Activated CD8-positive, alpha-beta memory T cell treated with anti-CD3 and anti-CD28 coated beads for 4 hours (primary cell): ENCODE measurements at places on chromosomes 1 and 21.

DNA sequence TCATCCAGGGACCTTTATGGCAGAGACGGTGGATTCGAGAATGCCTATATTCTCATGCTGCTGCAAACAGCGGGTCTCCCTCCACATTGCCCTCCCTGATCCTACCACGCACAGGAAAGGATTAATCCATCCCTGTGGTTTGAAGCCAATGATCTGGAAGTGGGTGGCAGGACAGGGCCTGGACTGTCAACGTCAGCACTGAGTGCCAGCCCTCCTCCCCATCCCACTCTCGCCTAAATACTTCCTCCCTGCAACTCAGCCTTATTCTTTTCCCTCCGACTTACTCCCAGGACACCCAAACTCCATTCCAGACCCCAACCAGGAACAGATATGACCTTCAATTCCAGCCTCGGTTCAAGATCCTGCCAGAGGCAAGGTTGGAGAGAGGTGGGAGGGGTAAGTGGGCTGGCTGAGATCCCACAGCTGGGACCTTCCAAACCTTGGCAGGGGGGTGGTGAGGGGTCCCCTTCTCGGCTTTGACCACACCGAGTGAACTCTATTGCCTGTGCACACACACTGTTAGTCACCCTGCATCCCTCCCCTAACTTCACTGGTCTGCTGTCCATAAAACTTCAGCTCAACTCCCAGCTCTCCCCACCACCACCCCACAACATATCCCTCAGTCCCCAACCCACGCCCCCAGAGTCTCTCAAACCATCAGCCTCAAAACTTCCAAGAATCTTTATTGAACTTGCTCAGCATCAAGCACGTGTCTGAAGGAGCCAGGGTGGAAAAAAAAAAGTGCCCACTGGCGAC is 2.4 kb upstream of the S100A5 start:
- DNase-seq = no peak

DNA sequence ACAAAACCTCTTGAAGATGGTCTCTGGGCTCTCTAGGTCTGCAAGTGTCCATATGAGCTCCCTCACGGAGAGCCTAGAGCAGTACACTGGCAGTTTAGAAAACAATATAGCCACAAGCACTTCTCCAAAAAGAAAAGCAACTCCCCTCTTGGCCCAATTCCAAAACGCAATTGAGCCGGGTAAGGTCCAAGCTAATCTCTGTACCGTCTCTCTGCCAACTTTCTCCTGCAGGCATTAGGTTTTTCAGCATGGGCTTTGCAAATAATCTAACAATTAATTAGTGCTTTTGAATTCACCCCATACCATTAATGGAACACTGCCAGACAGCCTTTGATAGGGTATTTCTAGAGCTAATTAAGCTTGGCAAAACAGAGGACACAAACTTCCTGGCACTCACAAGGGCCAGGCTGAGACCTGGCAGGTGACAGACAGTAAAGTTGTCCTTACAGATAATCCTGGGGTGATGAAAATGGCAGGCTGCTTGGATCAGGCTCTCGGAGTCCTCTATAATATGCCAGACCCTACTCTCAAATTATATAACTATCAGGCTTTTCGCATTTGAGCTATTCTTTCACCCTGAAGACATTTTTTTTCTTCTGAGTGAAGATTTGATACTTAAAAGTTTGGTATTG is 39.8 kb downstream of the TGFBR3 start:
- DNase-seq = no peak

- no peak for DNase-seq
These were observed 11.6 kb downstream of the STYXL2 start for GRCh38 chr1:167105271-167106118.

DNA sequence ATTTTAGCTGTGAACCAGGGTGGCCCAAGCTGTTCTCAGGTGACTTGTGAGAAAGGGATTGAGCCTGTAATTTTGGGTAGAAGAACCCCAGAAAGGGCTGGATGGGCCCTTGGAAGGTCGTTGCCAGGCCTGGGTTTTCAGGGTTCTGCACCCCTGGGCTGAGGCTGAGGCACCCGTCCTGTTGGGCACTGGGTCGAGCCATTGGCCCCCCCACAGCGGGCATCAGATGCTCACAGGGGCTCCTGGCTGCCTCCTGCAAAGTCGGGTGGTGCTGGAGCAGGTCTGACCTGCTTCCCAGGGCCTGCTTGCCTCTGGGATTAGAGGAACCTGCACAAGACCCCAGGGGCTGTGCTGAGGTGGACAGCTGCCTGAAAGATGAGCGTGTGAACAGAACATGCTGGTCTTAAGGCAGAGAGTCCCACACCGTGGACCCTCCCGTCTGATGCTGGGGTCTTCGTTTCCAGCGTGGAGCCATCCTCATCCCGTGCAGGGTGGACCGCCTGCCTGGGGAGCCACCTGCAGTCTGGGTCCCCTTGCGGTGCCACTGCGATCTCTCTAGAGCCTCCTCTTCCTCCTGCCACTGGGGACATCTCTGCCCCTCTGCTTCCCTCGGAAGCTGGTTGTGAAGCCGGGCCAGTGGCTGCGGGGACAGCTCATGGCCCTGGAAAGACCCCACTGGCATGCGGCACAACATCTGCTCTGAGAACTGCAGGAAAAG is 1.7 kb upstream of the TRPM2 start:
- no peak for DNase-seq

GRCh38 chr21:26840912-26841311 is 4.3 kb downstream of the ADAMTS1 start:
- no peak for DNase-seq

GRCh38 chr1:189701606-189702005 is 776.1 kb downstream of the BRINP3 start:
- no peak for DNase-seq

- no peak for DNase-seq
These were observed 10.2 kb downstream of the KMO start for GRCh38 chr1:241542199-241542907.

DNA sequence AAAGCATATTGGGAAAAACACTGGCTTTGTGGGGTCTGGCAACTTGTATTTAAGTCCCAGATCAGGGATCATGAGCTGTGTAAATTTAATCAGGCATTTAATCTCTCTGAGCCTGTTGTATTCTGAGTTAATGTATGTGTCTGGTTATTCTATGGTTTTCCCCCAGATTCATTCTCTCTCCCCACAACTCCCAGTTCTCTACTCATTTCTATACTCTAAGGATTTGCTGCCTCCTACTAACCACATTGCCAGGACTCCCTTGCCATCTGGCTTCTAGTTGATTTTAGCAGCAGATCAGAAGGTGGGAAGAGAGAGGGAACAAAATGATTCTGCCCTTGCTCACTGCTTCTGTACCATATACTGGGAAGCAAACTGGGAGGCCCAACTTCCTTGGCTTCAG is 31.4 kb upstream of the S1PR1 start:
- DNase-seq = no peak

DNA sequence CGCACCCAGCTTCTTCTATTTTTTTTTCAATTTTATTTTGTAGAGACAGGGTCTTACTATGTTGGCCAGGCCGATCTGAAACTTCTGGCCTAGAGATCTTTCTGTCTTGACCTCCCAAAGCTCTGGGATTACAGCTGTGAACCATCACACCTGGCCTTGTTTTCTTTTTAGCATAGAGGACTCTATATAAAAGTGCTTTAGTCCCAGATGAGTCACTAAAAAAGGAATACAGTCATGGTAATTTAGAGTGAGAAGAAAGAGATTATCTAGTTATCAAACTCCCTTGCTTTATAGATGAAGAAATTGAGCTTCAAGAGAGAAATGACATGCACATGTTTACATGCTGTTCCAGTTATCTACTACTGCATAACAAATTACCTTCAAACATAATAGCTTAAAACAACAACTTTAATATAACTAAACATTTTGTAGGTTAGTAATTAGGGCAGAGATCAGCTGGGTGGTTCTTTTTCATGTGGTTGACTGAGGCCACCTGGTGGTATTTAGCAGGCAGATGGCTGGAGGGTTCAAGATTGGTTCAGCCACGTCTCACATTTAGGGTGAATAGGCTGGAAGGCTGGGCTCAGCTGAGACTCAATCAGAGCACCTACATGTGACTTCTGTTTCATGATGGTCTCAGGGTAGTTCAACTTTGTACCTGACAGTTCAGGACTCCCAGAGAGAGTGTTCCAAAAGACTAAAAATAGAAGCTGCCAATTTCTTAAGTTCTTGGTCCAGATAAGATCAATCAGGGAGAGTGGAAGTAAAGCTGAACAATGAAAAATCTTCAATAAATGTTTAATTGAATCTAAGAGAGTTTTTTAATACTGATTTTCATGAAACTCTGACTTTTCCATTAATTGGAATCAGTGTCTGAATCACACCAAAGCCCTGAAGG is 16.9 kb upstream of the MTF2 start:
- DNase-seq = no peak

DNA sequence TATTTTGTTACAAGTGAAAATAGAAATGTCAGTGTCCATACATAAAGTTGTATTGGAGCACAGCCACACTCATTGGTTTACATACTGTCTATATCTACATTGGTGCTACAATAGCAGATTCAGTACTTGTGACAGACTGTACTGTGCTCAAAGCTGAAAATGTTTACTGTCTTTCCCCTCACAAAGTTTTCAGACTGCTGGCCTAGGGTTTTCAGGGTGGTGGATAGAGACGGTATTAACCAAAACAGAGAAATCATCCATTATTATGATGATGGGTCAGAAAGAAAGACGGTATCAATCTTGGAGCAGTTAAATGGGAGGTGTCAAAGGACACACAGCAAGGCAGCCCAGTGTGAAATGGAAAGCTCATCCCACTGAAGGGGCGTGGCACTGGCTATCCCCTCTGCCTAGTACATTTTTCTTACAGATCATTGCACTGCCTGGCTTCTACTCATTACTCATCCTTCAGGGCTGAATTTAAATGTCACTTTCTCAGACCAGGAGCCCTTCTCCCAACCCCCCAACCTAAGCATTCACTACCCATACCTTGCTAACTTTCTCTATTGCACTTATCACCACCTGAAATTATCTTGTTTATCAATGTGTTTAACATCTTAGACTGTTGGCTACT is 10.2 kb downstream of the JAK1 start:
- no peak for DNase-seq

DNA sequence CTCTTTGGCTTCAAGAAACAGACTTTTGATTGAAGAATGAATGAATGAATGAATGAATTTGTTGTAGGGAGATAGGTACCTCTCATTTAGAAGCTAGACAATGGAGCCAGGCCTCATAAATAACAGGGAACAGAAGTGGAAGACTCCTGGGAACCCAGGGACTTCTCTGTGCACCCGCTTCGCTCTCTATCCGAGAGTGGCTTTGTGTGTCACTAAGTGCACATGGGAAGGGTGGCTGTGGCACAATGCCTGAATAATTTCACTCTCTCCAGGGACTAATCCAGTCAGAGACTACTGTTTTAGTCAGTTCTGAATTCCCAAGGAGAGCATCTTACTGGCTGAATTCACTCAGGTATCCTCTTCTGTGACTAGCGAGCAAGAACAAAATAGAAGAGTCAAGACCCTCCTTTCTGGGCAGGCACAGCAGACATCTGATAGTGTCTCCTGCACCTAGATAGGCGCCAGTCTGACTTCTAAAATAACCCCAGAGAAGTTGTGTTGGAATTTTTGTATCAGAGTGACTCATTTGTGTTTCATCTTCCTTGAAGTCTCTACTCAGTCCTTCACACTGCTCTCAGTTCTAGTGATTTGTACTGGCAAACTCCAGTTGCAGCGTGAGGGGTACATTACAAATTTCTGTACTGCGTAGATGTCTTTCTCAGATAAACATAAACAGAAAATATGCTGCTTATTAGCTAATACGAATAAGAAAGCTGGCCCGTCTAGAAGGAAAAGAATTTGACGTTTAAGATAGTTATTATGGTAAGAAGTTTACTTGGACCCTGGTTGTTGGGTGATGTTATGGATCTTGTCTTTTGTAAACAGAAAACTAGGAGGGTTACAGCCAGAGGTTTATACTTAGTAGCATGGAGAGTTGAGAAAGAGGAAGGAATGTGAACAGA is 34.0 kb downstream of the BACH1 start:
- DNase-seq = no peak
